ENCODE measurements at places on chromosomes 12 and 14. TPM values are rescaled to one million over a fixed set of nuclear protein-coding genes. Genes with fewer than 3 reads are reported as not detected.

DNA sequence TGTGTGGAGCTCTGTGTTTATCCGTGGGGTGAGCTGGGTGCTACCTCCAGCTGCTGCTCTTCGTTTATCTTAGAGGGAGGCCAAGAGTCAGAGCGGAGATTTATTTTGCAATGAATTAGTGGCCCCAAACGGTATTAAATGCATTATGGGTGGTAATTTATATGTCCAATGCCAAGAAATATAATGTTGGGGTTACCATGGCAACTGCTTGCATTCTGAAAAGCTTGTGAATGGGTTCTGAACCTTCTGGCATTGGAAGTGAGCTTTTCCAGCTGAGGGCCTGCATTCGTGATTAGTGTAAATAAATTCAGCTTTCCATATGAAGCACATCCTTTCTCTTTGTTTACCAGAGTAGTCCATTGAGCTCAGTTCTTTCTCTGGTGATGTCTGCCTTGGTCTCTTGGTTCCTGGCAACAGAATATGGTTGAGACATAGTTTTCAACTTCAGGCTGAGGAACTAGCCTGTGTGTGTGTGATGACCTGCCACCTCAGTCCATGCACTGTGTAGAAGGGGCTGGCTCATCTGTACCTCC lies 51.8 kb downstream of the TRAF3 start:
- peak; percentile 11 for DNase-seq

The LRP1 gene
- 464 TPM for total RNA-seq

DNA sequence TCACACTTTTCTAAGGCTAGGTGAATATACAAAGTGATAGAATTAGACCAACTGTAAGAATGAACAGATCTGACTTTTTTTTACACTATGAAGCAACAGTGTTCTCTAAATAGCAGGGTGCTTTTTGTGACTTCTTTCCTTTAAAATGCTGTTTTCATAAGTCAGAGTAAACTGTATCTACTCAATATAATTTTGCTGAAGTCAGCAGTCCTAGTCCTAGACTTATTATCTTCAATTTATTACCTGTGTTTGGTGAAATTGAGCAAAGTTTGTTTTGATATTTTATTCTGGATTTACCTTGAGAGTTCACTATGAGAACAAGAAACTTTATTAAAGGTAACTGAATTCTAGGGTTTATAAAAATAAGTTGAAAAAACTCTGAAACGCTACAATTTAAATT lies 651.3 kb upstream of the MIS18BP1 start:
- no peak for DNase-seq

DNA sequence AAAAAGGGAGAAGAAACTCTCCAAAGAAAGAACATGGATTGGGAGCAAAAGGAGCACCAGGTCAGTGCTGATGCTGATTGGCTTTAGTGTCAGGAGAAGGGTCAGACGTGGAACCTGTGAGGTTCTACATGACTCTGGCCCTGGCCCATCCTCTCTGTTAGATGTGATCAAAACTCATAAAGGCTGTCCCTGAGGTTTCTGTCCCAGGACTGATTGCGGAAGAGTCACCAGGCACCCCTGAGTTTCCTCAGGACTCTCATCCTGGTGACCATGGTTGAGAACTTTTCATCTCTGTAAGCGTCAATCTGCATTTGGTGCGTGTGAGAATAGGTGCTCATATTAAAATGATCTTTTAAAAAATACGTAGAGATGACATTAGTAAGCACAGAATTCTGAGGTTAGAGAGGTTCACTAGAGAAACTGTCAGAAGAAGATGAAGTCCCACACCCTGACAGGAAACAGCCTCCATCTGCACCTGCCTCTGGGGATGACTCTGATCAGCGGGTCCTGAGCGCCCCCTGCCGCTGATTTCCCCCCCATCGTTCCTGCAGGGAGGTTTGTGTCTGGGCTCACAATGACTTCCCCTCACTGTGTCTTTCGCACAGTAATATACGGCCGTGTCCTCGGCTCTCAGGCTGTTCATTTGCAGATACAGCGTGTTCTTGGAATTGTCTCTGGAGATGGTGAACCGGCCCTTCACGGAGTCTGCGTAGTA lies 741.8 kb downstream of the TMEM121 start:
- no peak for DNase-seq

- peak; percentile 100 for DNase-seq
Observed at GRCh38 chr12:96427269-96427729, 27.1 kb upstream of the CDK17 start.

DNA sequence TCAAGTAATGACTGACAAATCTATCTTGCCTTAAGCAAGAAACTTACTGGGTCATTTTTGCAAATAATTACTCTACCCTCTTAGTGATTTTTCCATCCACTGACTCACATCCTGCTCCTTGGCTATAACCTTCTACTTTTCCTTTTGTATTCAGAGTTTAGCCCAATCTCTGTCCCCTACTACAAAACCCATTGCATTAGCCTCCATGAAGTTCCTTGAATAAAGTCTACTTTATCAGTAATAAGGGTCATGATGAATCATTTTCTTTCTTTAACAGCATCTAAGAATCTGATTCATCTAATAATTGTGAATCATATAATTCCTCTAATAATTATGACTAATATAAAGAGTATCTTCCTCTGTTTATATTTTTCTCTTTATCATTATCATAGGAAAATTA lies 132.6 kb downstream of the NTS start:
- no peak for DNase-seq

The RIMBP2 gene
- total RNA-seq: 0.17 TPM

- DNase-seq: no peak
Observed at GRCh38 chr12:117167769-117168168, 22.5 kb downstream of the FBXO21 start.

- no peak for DNase-seq
Observed at GRCh38 chr14:39984323-39984722, 552.1 kb upstream of the FBXO33 start.

- no peak for DNase-seq
Observed at GRCh38 chr12:8847435-8847834, 25.0 kb downstream of the A2ML1 start.

DNA sequence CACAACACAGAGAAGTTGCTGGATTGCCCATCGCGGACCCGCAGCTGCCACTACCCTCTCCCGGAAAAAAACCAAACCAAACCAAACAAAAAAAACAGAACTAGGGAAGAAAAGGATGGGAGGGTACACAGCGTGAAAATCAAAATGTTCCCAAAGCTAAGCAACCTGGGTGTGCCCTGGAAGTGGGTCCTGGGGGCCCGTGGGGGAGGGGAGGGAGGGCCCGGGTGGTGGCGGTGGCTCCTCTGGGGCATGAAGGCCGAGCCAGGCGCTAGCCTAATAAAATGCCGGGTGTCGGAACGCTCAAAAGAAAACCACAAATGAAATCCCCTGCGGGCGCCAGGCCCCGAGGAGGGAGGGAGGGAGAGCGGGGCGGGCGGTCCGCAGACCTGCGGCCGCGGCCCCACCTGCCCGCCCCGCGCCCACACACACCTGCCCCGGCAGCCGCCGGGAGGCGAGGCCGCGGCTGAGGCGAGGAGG lies 787 bp downstream of the HECTD4 start:
- DNase-seq: no peak

DNA sequence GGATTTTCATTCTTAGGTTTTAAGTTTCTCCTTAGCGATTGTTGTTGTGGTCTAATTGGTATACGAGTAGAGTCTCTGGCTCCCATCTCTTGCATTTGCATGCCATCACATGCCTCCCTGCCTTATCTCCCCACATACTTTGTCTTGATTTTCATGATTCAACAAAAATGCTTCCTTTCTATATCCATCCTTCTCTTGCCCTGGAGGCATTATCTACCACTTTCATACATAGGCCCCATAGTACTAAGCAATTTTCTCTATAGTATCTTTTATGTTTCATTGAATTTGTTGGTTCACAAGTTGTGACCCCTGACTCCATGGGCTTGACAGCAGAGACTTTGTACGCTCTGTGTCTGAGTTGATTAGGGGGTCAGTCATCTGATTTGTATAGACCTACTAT lies 226.1 kb downstream of the ACSS3 start:
- DNase-seq: no peak

The ESRRB gene
- total RNA-seq: not detected

- no peak for DNase-seq
Observed at GRCh38 chr12:104486363-104486750, 29.6 kb downstream of the CHST11 start.

DNA sequence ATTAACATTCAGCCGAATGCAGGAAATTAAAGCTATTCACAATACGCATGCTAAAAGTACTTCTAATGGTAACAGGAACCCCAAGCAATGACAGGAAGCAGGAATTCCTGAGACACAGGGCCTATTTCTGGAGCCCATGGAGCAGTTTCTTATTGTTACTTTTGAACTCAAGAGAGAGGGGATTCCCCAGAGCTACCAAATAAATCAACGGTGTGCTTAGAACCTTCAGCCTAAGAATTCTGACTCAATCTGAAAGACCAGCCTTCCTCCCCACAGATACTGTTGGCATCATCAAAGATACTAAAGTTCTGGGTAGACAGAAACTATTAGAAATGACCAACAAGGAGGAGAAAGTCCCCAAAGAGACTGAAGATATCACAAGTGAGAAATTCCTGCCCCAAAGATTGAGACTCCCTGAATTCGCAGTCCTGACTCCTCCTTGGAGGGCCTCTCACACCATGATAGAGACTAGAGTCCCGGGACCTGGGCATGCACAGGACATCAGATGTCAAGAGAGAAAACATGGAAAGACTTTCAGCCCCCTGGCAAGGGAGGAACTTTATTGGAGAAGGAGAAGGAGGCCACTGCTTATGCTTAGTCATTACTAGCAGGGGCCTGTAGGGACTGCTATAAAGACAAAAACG lies 32.7 kb downstream of the RTRAF start:
- no peak for DNase-seq

DNA sequence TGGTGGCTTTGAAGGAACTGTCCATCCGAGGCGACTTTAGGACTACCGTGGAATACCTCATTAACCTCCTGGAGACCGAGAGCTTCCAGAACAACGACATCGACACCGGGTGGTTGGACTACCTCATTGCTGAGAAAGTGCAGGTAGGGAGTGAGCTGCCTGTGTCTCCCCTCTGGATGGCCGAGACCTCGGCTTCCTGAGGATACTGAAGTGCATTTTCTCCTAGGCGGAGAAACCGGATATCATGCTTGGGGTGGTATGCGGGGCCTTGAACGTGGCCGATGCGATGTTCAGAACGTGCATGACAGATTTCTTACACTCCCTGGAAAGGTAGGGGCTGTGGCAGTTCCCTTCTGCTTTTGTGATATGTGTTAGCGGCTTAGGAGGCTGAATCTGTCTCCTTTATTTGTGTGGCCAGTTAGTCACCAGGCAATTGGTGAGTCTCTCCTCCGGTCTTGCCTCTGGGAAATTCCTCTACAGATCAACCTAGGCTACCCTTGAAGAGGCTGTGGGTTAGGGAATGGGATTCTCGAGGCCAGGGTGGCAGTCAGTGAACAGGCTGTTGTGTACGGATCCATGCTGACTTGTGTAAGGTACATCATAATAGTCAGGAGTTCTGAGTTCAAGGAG lies 75.3 kb downstream of the ACACB start:
- DNase-seq: no peak

DNA sequence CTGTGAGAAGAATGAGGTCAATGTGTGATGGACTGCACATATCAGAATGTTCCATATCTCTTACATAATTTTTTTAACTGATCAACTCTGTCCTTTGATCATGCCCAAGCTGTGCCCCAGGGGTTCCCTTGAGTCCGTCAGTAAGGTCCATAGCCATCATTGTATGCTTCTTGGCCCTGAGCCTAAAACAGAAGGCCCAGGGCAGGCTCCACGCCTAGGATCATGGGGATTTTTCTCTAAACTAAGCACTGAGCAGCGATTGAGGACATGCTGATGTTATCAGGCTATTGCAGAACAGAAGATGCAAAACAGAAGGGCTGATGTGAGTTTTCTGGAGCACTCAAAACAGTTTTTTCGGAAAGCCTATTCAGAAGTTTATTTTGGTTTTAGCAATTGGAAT lies 20.9 kb downstream of the RNASE9 start:
- no peak for DNase-seq

- no peak for DNase-seq
Observed at GRCh38 chr12:115261691-115262398, 577.9 kb upstream of the TBX3 start.

GRCh38 chr12:123127182-123127495 lies 23.8 kb downstream of the PITPNM2 start:
- no peak for DNase-seq

The DDX55 gene
- total RNA-seq: 14.9 TPM

- DNase-seq: no peak
Observed at GRCh38 chr12:15709551-15709950, 79.6 kb downstream of the EPS8 start.

DNA sequence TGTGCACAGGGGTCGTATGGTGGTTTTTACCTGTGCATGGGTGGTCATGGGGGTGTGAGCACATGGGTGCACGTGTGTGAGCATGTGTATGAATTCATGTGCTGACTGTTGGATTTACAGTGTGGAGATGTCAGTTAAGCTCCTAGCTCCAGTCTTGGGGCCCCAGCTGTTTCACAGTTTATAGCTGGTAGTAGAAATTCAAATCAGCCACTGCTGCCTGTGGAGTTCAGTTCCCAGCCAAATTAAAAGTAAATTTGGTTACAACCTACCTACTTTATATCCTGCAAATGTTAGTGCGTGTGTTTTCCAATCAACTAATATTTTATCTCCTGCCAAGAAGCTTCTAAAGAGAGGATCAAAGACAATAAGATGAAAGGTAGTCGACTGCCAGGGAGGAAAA lies 56.0 kb upstream of the HSPB8 start:
- no peak for DNase-seq

The INF2 gene
- total RNA-seq: 23.9 TPM

The RNASE11 gene
- not detected for total RNA-seq

The GNB3 gene
- total RNA-seq: 1.3 TPM

DNA sequence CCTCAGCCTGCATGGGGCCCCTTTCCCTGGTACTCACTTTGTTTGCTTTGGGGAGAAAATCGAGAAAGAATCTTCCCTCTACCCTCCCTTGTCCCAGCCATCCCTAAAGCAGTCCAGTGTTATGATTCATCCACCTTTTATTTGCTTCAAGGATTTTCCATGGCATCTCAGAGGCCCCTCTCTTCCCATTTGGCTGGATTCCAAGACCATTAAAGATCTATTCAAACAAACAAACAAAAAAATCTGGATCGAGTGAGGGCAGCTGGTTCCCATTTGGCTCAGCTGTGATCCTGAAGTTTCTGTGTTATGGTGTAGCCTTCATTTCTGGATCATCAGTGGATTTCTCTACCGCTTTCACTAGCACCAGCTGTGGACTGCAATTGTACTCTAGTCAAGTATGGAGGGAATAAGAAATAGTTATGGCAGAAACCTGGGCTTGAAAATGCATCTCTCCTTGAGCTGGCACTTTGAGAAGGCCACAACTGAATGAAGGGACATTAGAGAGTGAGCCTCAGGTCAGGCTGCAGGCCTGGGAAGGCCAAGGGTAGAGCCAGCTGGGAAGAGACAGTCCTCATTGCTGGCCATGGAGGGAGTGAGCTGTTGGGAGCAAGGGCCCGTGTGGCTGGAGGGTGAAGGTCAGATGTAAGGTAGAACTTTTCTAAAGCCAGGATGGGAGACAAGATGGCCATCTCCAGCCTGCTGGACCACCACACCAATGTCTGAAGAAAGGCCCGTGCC lies 13.7 kb downstream of the KRT71 start:
- peak; percentile 56 for DNase-seq

- no peak for DNase-seq
Observed at GRCh38 chr14:106662936-106663550, 1136.7 kb downstream of the TMEM121 start.

GRCh38 chr14:90278199-90279175 lies 22.1 kb downstream of the PSMC1 start:
- no peak for DNase-seq

- peak; percentile 92 for DNase-seq
Observed at GRCh38 chr14:23094666-23095195, at the start of gene ACIN1. Gene ACIN1 (minus strand): TSS chr14:23095136. CDS start chr14:23095112, 24 bp downstream.

Data from fibroblast of lung (primary cell).